ENCODE measurements at places on chromosomes 5 and 9.

- no peak for DNase-seq
These were observed 330.5 kb upstream of the ZNF462 start for GRCh38 chr9:106532306-106533015.

DNA sequence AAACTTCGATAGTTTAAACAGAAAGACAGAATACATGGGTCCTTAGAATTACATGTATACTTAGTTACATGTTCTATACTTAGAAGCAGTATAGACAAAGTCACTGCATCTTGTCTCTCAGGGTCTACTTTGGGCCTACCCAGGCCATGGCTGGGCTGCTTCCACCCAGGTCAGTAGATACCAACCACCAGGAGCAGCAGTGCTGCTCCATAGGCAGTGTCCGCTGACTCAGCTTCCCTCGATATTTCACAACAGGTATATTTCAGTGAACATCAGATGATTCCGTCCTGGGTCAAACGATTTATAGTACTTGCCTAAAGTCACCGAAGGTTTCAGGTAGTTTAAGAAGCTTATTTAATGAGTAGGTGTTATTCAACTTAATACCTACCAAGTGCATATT is 18.0 kb downstream of the IARS1 start:
- DNase-seq: no peak

DNA sequence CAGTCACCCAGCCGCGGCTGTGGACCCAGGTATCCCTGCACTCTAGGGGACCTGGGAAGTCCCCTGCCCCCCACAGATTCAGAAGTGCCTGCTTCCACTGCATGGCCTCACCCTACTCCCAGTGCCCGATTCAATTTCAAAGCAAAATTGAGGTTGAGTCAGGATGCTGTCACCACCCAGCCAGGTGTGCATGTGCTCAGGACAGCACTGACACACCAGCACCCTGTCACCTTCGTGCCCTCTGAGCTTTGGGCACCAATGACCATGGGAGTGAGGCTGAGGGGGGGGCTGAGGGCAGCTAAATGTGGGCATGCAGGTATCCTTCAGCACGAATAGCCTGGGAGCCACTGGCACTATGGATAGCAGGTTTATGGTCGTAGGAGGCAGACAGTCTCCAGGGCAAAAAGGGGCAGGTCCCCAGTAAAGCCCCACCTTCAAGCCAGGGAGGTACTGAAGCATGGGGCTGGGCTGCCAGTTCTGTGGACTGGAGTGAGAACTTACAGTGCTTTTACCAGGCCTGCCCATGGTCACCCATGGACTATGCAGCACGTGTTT is 1151.6 kb upstream of the CDH6 start:
- DNase-seq: peak; percentile 42

DNA sequence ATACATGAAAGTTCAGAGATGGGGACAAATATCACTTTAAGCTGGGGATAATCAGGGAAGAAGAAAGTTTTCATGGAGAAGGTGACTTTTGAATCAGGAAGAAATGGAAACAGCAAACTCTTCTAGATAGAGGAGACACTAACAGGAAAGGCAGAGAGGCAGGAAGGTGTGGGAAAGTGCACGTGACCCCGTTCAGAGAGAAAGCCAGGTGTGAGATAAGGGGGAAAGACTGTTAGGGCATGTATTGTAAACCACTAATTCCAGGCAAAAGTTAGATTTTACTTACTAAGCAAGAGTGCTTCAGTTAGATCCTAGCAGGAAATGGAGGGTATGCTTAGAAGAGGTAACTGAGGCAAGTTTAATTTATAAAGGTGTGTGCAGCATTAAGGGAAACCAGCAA is 58.5 kb downstream of the PDCD1LG2 start:
- DNase-seq: no peak

- DNase-seq: no peak
These were observed 181.5 kb downstream of the IRX2 start for GRCh38 chr5:2569774-2570542.

- DNase-seq: no peak
These were observed 70.8 kb downstream of the RAB24 start for GRCh38 chr5:177232761-177233160.

DNA sequence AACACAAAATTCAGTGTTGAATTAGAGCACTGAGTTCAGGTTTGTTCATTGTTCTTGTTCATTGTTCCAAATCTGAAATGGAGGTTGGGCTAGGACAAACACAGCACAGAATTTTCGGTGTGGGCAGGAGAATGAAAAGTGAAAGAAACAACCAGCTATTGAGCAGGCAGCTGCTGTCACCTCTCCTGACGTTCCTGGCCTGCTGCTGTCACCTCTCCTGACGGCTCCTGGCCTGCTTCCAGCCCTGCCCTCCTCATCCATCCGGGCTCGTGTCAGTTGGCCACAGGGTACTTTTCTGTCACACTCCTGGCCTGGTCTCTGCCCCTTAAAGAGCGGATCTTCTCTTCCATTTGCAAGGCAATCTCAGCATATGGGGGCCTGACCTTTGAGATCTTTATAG is 45.2 kb upstream of the CKMT2 start:
- DNase-seq: no peak

GRCh38 chr9:131503626-131504465 is 1.1 kb downstream of the POMT1 start:
- DNase-seq: peak; percentile 70

GRCh38 chr5:169415948-169416347 is 115.0 kb upstream of the SLIT3 start:
- DNase-seq: peak; percentile 9

DNA sequence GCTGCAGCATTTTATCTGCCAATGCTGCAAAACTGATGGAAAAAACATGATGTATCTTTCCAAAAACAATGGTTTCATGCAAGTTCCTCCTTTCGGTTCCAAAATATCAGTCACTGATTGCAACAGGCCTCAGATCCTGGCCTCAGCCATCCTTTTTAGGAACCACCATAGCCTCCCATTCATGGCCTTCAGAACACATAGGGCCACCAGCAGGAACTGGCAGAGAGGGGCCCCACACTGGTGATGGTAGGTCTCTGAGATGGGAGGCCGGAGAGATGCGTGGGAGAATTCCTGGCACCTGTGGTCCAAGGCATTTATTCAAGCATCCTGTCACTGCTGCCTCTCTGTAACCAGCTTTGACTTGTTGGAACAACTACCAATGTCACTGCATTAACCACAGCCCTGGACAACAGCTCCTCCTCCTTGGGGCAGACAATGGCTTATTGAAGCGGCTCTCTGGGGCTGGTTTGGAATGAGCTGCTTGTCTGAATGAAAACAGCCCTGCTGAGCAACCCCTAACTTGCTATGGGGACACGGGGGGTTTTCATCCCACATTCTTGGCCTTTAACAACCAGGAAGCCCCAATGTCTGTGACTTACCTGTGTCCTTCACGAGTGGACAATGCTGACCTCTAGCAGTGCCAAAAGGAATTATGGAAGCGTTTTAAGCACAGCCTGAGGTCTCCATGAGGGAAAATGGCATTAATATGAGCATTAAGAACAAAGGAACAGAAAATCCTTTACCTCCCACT is 108.1 kb downstream of the LHFPL2 start:
- no peak for DNase-seq

DNA sequence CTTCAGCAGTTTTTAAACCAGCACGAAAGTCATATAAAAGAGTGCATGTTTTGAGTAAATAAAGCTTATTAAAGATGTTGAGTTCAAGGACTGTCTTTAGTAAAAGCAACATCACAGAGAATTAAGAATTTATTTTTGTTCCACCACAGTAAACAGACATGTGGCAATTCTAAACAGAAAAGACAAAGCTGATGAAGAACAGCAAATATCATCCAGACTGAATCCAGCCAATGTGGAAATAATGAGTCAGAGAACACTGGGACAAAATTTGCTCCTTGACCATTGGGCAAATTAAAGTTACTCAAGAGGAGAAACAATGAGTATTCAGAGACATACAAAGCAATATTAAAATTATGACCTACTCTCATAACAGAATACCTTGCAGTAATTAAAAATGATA is 28.8 kb downstream of the OR2K2 start:
- no peak for DNase-seq

GRCh38 chr5:23234197-23234596 is 273.2 kb upstream of the PRDM9 start:
- DNase-seq: peak; percentile 54

DNA sequence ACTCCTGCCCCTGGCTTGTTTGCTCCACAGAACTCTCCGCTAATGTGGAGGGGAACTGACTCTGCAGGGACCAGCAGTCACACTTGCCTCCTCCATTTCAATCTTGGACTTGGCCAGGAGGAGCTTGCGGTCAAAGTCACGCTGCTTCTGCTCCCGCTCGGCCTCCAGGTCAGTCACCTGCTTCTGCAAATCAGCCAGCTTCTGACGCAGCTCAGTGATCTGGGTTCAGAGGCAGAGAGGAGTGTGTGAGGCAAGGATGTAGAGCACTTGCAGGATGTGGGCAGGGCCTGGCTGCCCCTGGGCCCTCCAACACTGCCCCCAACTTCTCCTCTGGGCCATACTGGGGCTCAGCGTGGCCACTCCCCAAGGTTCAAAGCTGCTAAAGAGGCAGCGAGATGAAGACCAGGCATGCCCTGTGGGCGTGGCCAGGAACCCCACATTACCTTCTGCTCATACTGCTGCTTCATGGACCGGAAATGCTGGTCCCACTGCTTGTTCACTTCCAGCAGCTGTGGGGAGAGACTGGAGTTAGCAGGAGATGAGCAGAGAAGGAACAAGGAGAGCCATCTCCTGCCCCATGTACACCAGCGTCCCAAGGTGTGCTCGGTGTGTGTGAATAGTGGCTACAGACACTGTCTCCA is 22.2 kb downstream of the GPX3 start:
- DNase-seq: no peak

- no peak for DNase-seq
These were observed 127.4 kb upstream of the ATP10B start for GRCh38 chr5:160979385-160979784.

DNA sequence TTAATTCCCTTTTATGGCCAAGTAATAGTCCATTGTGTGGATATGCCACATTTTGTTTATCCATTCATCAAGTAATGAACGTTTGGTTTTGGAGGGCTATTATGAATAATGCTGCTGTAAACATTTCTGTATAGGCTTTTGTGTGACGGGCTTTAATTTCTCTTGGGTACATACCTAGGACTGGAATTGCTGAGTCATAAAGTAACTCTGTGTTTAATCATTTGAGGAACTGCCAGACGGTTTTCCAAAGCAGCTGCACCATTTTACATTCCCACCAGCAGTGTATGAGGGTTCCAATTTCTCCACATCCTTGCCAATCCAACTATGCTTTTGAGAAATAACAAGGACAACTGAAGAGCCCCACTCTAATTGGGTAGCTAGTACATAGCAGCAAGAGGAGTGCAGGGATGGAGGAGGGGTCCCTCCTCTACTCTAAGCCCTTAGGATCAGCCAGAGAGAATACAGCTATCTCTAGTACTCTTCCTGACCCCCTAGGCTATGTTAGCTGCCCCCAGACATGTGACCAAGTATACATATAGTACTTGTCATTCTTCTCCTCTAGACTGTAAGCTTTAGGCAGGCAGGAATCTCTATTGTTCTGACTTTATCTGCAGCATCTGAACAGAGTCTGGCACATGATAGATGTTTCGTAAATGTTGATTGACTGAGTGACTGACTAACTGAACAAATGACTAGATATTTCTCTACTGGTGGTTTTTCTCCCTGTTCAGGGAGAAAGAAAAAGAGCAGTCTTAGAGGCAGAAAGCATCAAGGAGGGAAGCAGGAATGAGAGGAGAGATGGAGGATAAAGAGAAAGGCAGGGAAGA is 22.1 kb upstream of the MATR3 start:
- no peak for DNase-seq

- peak; percentile 31 for DNase-seq
These were observed 55.8 kb downstream of the PTTG1 start for GRCh38 chr5:160477266-160477970.

- no peak for DNase-seq
These were observed 86.1 kb downstream of the TLE4 start for GRCh38 chr9:79657891-79658290.

- DNase-seq: peak; percentile 60
These were observed 63.9 kb downstream of the PRRT1B start for GRCh38 chr9:131609099-131609830.

GRCh38 chr5:15904899-15905830 is 274.4 kb downstream of the MARCHF11 start:
- DNase-seq: no peak

DNA sequence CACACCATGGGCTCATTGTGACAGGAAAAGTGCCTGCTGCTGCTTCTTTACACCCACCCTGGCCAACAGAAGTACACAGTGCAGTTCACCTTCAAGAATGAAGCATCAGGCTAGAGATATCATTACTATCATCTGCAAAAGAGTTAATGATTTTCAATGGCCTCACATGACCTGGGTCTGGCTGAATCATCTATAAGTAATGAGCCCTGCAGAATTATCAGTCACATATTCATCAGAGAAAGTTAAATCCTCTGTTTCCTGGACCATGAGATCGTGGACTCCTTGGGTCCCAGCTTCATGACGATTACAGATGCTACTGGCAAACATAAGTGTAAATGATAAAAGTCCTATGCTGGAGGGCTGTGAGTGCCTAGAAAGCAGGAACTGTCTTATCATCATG is 8.3 kb downstream of the BAG1 start:
- no peak for DNase-seq

- no peak for DNase-seq
These were observed 35.3 kb upstream of the POMT1 start for GRCh38 chr9:131467214-131467935.

DNA sequence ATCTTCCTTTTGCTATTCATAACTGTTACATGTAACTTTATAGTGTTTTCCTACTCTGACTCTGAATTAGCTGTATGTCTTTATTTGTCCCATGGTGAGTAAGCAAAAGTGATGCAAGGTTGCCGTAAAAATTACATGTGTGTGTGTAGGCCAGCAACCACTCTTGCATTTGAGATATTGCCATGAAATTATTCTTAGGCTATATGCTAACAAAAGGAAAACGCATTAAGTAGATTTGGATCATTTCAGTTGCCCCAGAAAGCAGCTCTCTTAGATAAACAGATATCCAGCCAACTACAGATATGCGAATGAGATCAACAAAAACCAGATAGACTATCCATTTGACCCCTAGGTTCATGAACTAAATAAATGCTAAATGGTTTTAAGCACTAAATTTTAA is 73.6 kb downstream of the CYLC2 start:
- DNase-seq: no peak

- DNase-seq: no peak
These were observed 105.2 kb downstream of the LIFR start for GRCh38 chr5:38451074-38451725.

DNA sequence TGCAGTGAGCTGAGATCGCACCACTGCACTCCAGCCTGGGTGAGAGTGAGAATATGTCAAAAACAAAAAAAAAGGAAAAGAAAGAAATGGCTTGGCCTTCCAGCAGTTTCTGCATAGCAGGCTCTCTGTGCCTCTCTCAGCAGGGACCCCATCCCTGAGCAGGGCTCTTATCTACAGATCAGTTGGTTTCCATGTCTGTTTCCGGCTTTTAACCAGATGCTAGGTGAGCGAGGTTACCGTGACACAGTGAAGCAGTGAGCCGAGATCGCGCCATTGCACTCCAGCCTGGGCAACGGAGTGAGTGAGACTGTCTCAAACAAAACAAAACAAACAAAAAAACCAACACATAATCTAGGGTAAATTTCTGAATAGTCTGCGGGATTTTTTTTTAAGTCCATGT is 51.4 kb downstream of the COL5A1 start:
- no peak for DNase-seq
